Activated CD8-positive, alpha-beta T cell treated with anti-CD3 and anti-CD28 coated beads, Interleukin-2, amount 10 ng/mL, durations not matched to agents 7 days and 5 days (primary cell): ENCODE measurements at places on chromosomes 3 and 15. TPM values are rescaled to one million over a fixed set of nuclear protein-coding genes. Genes with fewer than 3 reads are reported as not detected.

The ROBO1 gene
- 3.0 TPM for total RNA-seq

The SOX2 gene
- total RNA-seq = not detected

The DLL4 gene
- not detected for total RNA-seq

The TP53BP1 gene
- total RNA-seq = 27.3 TPM

The MYL3 gene
- total RNA-seq = not detected

The TWF2 gene
- total RNA-seq = 154 TPM

The HEG1 gene
- 58.6 TPM for total RNA-seq

The CNTN3 gene
- not detected for total RNA-seq

The TNFAIP8L3 gene
- total RNA-seq = not detected

The OSTN gene
- total RNA-seq = not detected

The LRRC2 gene
- not detected for total RNA-seq

The GAP43 gene
- not detected for total RNA-seq

The XCR1 gene
- total RNA-seq = not detected

The RTP3 gene
- not detected for total RNA-seq

The TMC3 gene
- not detected for total RNA-seq

The RAB6B gene
- total RNA-seq = 0.68 TPM

The PSTPIP1 gene
- total RNA-seq = 212 TPM

The ITIH1 gene
- total RNA-seq = not detected

The PAK6 gene
- total RNA-seq = 1.4 TPM

The HIGD2B gene
- 0.24 TPM for total RNA-seq

The ATP13A4 gene
- 1.8 TPM for total RNA-seq

The SLC28A1 gene
- not detected for total RNA-seq

The CPEB1 gene
- total RNA-seq = 0.29 TPM

The PRR20G gene
- total RNA-seq = not detected

The KLHL40 gene
- not detected for total RNA-seq

The ACAD11 gene
- 11.3 TPM for total RNA-seq

The GOLGA6A gene
- total RNA-seq = not detected

The GOLGA6L9 gene
- total RNA-seq = 2.3 TPM

The RETNLB gene
- total RNA-seq = not detected

The PARP15 gene
- 36.6 TPM for total RNA-seq
